ENCODE measurements at places on chromosomes 3 and 15.
A peak's percentile ranks its signal among the peaks of the same experiment; 100 is the strongest.

DNA sequence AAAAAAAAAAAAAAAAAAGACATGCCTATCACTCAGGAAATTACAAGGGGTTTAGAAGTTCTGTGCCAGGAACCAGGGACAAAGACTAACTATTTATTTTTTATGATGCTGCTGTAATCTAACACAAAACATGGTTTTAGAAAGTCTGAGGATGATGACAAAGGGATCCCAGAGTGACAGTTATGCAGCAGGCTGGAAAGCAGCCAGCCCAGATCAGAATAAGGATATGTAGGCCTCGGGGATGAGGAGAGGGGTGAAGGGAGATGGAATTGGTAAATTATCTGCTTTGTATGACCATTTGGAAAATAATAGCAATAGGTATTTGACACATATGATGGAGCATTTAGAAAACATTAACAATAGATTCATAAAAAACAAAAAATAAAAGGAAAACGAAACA, 34.1 kb upstream of the NMD3 start:
- DNase-seq: no peak

DNA sequence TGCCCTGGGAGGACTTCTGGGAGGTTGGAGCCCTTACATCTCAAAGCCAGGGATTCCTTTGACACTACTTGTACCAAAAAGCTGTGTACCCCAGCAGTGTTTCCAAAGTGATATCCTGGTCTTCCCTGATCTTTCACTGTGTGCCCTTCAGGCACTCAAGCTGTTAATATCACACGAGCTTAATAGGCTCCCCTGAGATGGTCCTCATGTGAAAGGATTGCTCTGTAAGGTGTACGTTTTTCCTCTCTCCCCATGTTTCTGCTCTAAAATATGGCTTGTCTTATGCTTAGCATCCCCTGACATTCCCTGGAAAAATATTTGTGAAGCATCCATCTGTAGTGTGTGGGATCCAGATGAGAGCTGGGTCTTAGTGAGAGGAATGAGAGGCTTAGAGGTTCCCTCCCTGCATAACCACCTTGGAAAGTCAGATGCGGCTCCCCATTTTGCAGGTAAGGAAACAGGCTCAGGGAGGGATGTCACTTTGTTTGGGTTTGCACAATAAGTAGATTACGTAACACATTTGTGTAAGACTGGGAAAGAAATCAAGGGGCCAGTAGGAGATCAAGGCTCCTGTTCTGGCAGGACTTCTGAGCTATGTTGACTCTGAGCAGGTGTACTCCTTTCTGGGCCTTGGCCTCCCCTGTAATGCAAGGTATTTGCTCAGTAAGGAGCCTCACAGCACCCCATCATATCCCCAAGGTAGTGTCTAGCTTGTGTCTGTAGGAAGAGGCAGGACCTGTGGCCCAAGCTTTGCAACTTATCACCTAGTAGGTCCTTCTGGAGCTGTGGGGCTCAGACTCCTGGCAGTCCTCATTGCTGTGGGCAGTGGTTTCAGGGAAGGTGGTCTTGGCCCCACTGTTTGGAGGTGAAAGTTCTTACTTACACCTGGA, 667 bp upstream of the ACOX2 start:
- DNase-seq: no peak

- peak; percentile 2 for DNase-seq
Measured at GRCh38 chr15:51982013-51982769, 10.6 kb upstream of the LEO1 start.

DNA sequence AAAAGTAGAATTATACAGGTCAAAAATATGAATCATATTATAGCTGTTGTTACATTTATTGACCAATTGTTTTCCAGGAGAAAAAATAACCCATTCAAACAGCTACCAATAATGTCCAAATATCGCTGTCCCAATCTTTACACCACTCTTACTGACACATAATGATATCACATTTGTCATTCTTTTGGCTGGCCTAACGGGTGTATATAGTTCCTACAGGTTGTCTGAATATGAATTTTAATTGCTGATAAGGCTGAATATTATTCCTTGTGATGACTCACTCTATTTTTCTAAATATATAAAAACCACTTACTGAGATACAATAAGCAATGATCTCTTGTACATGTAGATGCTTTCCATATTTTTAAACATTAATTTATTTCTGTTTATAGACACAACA, 76.4 kb downstream of the FSIP1 start:
- DNase-seq: no peak

DNA sequence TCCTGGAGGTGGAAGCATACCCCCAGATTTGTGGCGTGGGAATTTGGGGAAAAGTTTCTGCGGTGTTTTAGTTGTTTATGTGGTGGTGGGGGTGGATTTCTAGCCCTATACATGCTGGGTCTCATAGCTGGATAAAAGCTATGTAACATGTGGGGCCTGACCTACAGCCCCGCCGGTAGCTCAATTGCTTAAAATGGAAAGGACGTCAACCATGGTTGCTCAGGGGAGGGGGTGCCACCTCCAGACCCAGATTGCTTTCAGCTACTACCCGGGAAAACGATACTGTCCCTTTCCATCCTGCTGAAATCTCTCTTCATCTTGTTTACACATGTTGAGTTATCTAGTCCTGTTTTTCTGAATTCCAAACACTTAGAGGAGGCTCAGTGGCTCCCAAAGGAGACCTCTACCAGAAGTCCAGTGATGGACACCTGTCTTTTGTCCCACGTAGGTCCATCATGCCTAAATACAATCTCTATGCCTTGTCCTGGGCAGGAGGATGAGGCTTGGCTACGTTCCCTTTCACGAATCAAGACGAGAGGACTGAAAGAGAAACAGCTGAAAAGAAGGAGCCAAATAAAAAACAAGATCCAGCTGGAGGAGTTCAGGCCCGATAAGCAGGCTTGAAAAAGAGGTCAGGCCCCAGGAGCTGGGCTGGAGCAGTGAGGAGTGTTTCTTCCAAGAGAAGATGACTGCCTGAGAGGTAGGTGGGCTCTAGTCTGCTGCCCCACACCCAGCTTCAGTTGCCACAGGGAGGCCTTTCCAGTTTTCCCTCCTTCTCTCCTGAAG, 72.1 kb upstream of the TPRG1 start:
- no peak for DNase-seq

GRCh38 chr3:150469031-150469930, 61.2 kb downstream of the TSC22D2 start:
- DNase-seq: no peak

GRCh38 chr3:194277104-194277785, 73.9 kb downstream of the CPN2 start:
- no peak for DNase-seq

- DNase-seq: no peak
Measured at GRCh38 chr3:79361748-79362378, 405.9 kb downstream of the ROBO1 start.

DNA sequence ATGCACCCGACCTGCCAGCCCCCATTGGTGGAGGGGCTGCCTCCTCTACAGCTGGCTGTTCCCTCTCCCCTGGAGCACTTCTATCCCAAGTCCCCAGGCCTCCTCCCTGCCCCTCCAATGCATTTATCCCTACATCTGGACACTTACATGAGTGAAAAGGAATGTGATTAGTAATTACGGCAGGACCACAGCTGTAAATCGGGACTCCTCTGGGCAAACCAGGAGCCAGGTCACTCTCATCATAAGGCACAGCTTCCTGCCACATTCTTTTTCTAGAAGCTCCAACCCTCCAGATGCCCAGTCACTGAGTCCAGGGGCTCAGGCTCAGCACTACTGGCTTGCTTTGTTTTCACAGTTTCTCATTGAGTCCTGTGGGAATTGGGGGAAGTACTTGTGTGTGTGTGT, 54.3 kb downstream of the IL20RB start:
- no peak for DNase-seq

DNA sequence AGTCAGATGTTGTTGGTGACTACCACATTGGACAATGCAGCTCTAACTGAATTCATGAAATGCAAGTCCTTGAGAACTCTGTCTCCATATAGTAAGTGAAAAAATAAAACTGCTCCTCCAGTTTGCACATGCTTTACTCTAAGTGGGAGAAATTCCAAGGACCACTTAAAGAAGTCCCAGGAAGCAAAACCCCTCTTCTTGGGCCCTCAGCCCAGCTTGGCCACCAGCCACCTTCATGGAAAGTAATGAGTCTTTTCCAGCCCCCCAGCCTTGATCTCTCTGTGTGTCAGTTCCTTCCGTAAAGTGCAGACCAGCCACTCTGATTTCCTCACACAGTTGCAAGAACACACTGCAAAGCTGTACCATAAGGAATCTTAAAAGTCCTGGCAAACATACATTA, 34.5 kb downstream of the DAPK2 start:
- DNase-seq: no peak

GRCh38 chr3:107756649-107757048, 233.9 kb downstream of the BBX start:
- no peak for DNase-seq

GRCh38 chr3:136712941-136713340, 39.2 kb downstream of the STAG1 start:
- no peak for DNase-seq

- no peak for DNase-seq
Measured at GRCh38 chr3:31086698-31087097, 192.2 kb upstream of the GADL1 start.

GRCh38 chr15:58574631-58575030, 142.8 kb downstream of the LIPC start:
- no peak for DNase-seq

GRCh38 chr3:184457329-184457728, 77.5 kb downstream of the CHRD start:
- no peak for DNase-seq

- no peak for DNase-seq
Measured at GRCh38 chr15:69934607-69935006, 163.1 kb downstream of the TLE3 start.

- no peak for DNase-seq
Measured at GRCh38 chr3:134839422-134839821, 44.4 kb downstream of the EPHB1 start.

DNA sequence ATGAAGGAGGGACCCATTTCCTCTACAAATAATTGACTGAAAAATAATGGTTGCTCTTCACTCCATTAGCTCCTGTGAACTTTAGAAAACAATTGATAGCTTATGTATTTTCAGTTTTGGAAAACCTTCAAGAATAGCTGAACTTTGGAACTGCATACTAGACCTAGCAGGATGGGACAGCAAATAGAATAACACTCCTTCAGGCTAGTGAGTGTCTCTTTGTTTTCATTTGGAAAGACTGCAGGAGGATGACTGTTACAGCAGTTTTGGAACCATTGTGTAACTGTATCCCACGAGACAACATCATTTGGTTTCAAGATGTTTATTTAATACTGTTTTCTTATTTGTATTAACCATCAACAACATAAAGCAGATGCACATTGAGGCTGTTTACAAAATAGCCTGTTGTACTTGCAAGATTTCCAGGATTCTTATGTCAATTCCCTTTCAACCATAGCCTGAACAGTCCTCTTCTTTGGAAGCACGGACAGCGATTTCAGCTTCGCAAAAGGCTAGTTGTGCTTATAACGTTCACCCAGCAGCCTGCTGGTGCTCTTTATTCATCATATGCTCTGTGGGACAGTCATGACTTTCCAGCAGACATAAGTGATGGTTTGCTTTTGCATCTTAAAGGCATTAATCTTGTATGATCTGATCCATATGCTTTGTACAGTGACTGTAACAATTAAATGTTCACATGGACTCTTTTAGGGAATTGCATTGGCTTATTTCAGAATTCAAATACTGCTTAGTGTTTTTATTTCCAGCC, 335.5 kb downstream of the IL5RA start:
- DNase-seq: no peak

DNA sequence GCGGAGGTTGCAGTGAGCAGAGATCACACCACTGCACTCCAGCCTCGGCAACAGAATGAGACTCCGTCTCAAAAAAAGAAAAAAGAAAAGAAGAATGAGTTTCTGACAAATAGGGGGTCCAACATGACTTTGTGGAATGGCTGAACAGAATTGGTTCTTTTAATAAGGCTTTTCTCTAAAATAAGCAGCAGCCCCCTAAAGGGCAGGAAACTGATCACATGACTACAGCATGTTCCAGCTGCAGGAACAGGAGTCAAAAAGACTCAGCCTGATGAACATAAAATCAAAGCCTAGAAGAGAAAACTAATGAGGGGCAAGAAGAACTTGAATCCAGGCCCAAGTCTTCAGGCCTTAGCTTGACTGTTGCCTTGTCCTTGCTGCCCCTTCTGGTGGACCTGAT, 89.7 kb upstream of the ARRDC4 start:
- no peak for DNase-seq

GRCh38 chr3:66860771-66861170, 137.3 kb upstream of the KBTBD8 start:
- DNase-seq: no peak

- DNase-seq: no peak
Measured at GRCh38 chr15:32007355-32007960, 22.9 kb upstream of the CHRNA7 start.

DNA sequence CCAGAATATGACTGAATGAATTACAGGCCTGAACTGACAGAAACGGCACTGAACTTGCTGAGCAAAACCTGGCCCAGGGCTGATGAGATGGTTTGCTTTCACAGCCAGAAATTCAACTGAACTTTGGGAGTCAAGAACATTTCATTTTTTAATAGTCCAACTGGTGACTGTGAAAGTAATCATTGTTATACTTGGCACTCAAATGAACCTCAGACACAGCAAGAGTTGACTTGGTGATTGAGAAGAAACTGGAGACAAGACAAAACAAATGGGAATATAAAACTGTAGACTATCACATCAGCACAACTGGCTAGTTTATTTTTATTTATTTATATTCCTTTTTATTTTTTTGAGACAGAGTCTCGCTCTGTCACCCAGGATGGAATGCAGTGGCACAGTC, 858.9 kb upstream of the CFAP20DC start:
- DNase-seq: no peak

DNA sequence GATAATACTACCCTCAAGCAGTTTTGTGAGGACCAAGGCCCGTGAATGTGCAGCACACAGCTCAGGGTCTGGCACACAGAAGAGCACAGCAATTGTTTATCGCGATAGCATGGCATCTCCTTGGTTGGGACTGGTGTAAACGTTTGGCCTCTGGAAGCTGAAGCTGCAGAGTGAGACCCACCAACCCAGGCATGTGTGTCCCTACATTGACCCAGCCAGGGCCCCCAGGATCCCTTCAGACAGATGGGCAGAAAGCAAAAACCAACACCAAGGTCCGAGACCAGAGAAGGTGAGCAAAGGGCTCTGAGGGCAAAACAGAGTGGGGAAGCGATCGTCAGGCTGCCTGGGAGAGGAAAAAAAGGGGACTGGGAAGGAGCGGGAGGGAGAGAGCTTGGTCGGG, 12.6 kb upstream of the PSTPIP1 start:
- DNase-seq: no peak

DNA sequence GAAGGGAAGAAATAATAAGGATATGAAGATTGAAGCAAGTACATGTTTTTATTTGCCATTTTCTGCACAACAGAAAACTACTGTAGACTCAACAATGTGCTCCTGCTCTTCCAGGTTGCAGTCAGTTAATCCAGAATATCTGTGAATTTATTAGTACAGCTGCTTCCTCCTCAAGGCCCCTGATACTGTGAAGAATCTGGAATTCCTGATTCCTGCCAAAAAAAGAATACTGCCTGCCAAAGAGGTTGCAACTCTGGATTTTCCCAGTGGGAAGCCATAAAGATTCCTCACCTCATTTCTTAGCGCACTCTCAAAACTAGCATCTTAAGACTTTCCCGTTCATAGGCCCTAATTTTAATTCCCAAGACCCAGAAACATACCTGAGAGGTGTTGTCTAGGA, 33.6 kb upstream of the LRRC3B start:
- no peak for DNase-seq

All from DMS79 (cell line).